Stimulated activated CD8-positive, alpha-beta memory T cell treated with anti-CD3 and anti-CD28 coated beads, Interleukin-15, amount 100 ng/mL, for 24 hours (primary cell): ENCODE measurements at places on chromosomes 2 and 18.

GRCh38 chr18:33517950-33518349 lies 60.1 kb upstream of the ASXL3 start:
- DNase-seq: no peak

DNA sequence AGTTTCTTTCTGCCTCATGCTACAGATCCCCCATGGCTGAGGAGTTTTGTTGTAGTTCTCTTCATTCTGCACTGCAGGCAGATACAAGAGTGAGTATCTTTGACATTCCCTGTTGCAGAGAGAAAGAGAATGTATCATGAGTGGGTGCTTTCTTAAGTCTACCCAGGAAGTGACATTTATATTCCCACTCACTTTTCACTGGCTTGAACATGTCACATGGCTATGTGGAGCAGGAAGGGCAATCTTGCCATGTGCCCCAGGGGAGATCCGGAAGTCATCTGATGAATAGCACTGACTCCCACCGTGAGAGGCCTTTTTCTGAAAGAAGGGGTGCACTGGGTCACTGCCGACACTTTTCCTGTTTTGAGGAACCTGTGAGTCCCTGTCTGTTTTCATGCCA lies 66.4 kb upstream of the BOD1L2 start:
- DNase-seq: no peak

GRCh38 chr2:12074126-12074844 lies 327.9 kb downstream of the LPIN1 start:
- no peak for DNase-seq

DNA sequence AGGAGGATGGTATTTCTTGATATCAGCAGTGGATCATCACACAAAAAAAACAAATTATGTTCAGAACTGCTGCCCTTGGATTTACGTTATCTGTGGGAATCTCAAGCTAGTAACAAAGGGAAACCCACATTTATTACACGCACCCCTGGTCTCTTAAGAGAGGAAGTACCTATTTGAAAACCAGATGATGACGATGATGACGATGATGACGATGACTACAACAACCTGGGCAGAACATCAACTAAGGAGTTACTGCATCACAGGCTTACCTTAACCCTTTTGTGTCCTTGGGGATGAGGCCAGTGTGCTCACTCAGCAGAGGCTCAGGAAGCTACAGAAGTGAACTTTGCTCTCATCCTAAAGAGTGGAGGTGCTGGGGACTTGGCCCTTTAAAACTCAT lies 169.4 kb downstream of the FSHR start:
- DNase-seq: no peak

DNA sequence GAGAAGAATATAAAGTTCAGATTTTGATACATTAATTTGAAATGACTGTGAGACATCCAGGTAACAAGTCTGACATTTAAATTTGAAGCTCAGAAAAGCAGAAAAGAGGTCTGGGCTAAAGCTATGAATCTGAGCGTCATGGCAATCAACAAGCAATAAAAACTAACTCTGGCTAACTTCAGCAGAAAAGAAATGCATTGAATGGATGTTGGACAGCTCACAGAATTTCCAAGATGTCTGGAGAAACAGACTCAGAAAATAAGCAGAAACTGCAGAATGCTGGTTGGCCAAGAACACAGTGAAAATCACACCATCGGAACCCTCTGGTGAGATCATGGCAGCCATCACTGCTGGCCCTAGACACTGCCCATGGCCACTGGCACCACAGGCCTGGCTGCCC lies 366.6 kb downstream of the METTL4 start:
- DNase-seq: no peak

DNA sequence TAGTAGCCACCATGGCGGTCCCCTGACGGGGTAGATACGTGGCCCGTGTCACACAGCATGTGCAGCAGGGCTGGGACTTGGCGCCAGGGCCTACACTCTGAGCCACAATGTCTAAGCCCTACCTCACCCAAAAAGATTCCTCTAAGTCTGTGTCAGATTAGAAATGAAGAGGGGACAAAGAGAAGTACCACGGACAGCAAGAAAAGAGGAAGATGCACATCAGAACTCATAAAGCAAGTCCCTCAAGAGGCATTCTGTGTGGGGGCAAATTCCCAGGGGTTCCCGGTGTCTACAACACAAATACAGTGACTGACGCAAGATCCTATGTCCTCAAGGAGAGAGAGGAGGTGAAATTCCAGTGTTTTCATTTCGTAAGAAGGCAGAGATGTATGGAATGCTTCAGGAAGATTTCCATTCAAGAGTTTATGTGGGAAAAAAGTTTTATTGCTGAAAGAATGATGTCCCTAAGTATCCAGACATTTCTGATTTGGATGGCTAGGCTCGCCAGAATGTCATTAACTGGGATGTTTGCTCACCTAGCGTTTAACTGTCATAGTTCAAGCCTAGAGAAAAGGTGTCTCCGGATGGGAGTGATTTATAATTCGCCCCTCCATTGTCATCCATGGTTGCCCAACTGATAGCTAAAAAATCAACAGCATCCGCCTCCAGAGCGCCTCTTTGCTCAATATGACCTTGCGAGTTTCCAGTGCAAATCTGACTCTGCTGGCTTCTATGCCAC lies 75.6 kb upstream of the CHMP1B start:
- no peak for DNase-seq

DNA sequence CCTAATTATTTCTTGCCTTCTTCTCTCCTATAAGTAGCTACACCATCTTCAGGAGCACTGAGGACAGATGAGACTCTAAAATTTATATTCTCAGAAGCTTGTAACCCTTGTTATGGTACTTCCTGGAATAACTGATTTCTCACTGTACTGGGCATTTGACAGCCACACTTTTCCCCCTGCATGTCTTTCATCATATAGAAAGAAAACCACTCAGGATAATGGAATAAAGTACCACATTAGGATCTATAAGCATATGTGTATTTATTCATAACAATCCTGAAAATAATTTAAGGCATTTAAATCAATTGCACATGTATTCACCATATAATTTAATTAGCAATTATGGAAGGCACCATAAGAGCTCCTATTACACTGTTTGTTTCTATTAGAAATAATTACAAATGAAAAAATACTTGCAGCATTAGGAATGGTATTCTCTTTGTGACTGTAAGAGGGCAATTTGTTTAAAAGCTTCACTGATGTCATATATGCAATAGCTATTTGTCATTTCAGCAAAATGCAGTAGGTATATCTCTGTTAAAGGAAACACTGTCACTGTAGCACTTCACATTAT lies 216.9 kb upstream of the FSHR start:
- DNase-seq: no peak

GRCh38 chr2:197932374-197932773 lies 128.0 kb downstream of the PLCL1 start:
- no peak for DNase-seq

DNA sequence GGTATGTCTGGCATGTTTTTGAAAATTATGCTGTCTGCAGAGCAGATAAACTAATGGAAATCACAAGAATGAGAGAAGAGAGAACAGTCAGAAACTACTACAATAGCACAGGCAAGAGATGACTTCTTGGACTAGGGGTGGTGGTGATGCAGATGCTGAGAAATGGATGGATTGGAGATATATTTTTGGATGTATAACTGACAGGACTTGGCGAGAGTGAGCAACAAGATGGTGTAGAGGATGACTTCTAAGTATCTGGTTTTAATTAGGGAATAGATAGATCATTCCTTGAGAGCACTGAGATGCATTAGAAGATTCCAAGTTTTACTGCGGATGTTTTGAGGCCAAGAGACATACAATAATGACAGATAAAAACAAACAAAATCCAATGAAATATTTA lies 328.2 kb downstream of the PID1 start:
- no peak for DNase-seq

DNA sequence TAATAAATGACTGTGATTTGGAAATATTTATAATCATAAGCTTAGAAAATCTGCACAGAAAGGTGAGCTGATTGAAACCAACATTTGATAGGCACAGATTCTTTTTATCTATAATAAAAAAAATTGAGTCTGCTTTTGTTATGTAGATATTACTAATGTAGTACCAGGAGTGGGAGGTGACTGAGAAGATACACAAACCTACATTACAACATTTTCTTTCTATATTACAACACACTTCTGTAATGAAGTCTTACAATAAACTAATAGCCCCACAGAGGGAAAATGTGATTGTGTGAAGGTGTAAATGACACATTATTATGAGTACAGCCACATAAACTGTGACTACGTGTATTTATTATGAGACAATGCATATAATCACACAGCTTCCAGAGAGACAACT lies 241.6 kb downstream of the PIEZO2 start:
- no peak for DNase-seq

DNA sequence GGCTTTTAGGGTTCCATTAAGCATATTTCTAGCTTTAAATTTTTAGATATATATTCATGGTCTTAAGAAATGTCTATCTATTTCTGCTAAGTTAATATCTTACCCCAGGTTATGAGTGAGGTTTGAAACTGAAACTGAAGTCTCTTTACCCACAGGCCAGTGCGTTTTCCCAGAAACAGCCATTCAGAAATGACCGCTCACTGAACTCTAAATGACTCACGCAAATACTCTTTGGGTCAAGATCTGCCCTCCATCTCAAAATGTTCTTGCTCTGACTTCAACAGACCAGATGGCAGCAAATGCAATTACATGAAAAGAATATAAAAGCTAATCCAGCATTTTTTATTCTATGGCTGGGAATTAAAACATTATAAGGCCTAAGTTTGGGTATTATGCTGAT lies 315.2 kb downstream of the TDRD15 start:
- DNase-seq: no peak

GRCh38 chr2:173672573-173673340 lies 292.4 kb downstream of the SP3 start:
- DNase-seq: no peak

DNA sequence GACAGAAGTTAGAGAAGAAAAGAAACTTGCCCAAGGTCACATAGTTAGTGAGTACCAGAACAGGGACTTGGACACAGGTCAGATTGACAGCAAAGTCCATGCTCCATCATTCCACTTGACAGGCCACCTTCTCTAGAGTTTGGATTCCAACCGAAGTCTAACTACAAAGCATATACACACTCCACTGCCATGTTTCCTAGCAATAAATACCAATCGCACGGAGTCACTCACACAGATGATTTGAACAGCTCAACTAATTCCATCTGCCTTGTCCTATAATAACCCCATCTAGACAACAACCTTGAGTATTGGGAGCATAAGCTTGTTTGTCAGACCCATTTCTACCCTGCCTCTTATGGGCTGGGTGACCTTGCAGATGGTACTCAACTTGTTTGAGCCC lies 334.6 kb upstream of the MGAT5 start:
- DNase-seq: no peak

DNA sequence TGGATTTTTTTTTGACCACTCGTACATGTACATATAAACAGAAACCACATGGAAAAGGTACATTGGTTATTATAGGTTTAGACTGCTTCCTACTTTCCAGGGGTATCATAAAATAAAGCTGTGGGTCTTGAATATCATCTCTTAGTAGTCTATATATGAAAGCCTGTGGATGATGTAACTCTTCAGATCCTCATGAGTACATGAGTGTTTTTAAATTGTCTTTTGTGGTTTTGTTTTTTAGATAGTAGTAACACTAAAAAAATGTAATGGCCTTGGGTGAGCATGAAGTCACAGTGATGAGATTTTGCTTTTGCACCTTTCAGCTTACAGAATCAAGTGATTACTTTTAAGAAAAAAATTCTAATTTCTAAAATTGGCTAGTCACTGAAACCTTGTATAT lies 80.2 kb downstream of the RAB3GAP1 start:
- DNase-seq: no peak

GRCh38 chr2:62475172-62476011 lies 30.6 kb downstream of the TMEM17 start:
- no peak for DNase-seq

- DNase-seq: no peak
Measured at GRCh38 chr2:126990200-126990599, 91.5 kb downstream of the TEX51 start.

DNA sequence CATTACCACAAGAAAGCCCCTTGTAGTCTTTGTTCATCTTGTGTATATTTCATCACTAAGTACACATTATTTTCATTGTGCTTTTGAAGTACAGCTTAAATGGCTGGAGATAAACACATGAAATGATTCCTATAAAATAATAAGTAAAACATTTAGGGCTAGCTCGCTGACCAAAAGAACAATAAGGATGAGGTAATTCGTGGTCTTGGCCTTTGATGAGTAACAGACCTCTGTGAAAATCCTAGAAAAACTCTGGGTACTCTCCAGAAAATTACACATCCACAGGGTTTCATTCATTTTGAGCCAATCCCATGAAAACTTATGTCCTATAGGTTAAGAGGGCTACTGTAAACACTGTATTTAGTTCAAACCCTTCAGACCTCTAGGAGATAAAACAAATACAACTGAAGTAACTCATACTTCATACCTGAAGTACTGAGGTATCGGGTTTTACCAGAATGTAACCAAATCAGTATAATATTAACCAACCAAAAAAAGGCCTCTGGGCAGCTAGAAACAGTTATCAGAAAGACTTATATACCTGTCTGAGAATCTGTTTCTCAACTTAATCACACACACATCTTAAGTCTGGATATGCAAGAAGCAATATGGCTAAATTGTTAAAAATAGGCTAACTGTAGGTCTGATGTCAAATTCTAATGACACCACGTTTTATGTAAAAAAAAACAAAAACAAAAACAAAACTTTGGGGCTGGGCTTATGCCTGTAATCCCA lies 31.0 kb downstream of the CFAP36 start:
- DNase-seq: no peak

- DNase-seq: no peak
Measured at GRCh38 chr2:112821682-112822081, 14.9 kb downstream of the IL1B start.

- DNase-seq: no peak
Measured at GRCh38 chr2:224293976-224294375, 107.9 kb downstream of the FAM124B start.

DNA sequence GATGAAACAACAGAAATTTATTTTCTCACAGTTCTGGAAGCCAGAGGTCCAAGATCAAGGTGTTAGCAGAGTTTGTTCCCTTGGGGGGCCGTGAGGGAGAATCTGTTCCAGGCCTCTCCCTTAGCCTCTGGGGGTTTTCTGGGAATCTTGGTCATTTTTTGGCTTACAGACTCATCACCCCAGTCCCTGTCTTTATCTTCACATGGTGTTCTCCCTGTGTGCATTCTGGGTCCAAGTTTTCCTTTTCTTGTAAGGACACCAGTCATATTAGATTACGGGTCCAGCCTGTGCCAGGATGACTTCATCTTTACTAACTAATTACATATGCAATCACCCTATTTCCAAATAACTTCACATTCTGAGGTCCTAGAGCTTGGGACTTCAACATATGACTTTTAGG lies 292.5 kb upstream of the TRIB2 start:
- DNase-seq: no peak

DNA sequence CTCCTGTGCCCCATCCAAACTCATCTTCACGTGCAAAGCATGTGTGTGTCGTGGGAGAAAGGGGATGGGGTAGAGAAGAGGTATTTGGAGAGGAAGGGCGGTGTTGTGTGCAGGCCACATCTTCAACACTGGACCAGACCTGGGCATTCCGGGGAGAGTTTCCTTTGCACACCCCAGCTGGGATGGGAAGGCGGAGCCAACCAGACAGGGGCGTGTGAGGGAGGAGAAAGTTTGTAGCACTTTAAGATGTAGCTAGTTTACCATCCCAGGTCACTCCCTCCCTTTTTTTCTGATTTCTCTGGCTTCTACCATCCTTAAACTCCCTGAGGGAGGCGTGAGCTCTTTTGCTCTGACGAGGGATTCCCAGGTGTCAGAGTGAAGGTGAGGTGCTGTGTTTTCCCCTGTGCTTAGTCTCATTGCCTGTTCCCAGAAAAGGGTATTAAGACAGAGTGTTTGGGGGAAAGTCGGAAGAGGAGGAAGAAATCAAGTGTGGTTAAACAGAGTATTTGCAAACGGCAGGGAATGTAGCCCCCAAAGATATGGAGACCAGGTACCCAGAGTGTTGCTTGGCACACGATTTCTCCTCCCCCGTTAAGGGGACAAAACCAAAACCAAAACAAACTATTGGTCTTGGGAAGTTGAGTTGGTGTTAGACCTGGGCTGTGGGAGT lies 1.6 kb downstream of the SETBP1 start:
- no peak for DNase-seq
